A549 treated with CpdA at 1 μM for 4 hours (cell line): ENCODE measurements at places on chromosomes 11 and 22. TPM values are rescaled to one million over a fixed set of nuclear protein-coding genes. Genes with fewer than 3 reads are reported as not detected.

AQP11 gene
- total RNA-seq: 1.7 to 2.9 TPM (median 2.3 TPM) in 5 replicates

NCR3LG1 gene
- total RNA-seq: 1.8 to 3.2 TPM (median 1.9 TPM) in 5 replicates

TPBGL gene
- total RNA-seq: 0.15 to 0.35 TPM (median 0.20 TPM) in 5 replicates

LRRC74B gene
- total RNA-seq: 0.03 TPM in 1 of 5 replicates, not detected in the others

MMP10 gene
- 0.86 to 2.0 TPM (median 1.1 TPM) in 5 replicates for total RNA-seq

ZBTB16 gene
- total RNA-seq: not detected in 5 replicates

ARFGAP2 gene
- 25.8 to 41.6 TPM (median 26.7 TPM) in 5 replicates for total RNA-seq

MYEOV gene
- 99.6 to 113 TPM (median 112 TPM) in 5 replicates for total RNA-seq

SMC1B gene
- total RNA-seq: 0.02 to 0.04 TPM in 2 of 5 replicates, not detected in the others

ZNRD2 gene
- 70.0 to 81.9 TPM (median 77.0 TPM) in 5 replicates for total RNA-seq

CNGA4 gene
- total RNA-seq: 0.06 to 0.18 TPM in 2 of 5 replicates, not detected in the others

ETS1 gene
- total RNA-seq: 26.7 to 32.6 TPM (median 29.6 TPM) in 5 replicates

ALKBH8 gene
- 7.5 to 12.0 TPM (median 8.4 TPM) in 5 replicates for total RNA-seq

PRR5 gene
- total RNA-seq: 15.1 to 21.3 TPM (median 19.6 TPM) in 5 replicates

CDC45 gene
- 24.1 to 27.9 TPM (median 24.8 TPM) in 5 replicates for total RNA-seq

KCNJ11 gene
- 0.16 to 0.60 TPM (median 0.32 TPM) in 5 replicates for total RNA-seq

TESMIN gene
- total RNA-seq: 4.2 to 6.8 TPM (median 5.3 TPM) in 5 replicates

IGSF9B gene
- 1.1 to 2.4 TPM (median 1.5 TPM) in 5 replicates for total RNA-seq

MAP4K2 gene
- 7.8 to 9.8 TPM (median 8.8 TPM) in 5 replicates for total RNA-seq

PISD gene
- 24.9 to 31.1 TPM (median 28.4 TPM) in 5 replicates for total RNA-seq

HTR3A gene
- not detected in 5 replicates for total RNA-seq

GPHA2 gene
- not detected in 5 replicates for total RNA-seq

PHOX2A gene
- not detected in 5 replicates for total RNA-seq

IGLL5 gene
- total RNA-seq: not detected in 5 replicates

MYO7A gene
- 1.1 to 1.8 TPM (median 1.4 TPM) in 5 replicates for total RNA-seq

OR52D1 gene
- total RNA-seq: not detected in 5 replicates

BID gene
- total RNA-seq: 57.8 to 79.7 TPM (median 74.3 TPM) in 5 replicates

MIOX gene
- total RNA-seq: 0.05 TPM in 1 of 5 replicates, not detected in the others

ARHGAP20 gene
- total RNA-seq: 0.01 TPM in 1 of 5 replicates, not detected in the others

BAIAP2L2 gene
- total RNA-seq: 2.9 to 4.9 TPM (median 4.4 TPM) in 5 replicates

MYBPC3 gene
- total RNA-seq: 0.05 to 0.06 TPM (median 0.05 TPM) in 4 of 5 replicates, not detected in the other

CHID1 gene
- 70.7 to 81.3 TPM (median 76.3 TPM) in 5 replicates for total RNA-seq

POU2F3 gene
- not detected in 5 replicates for total RNA-seq

MMP3 gene
- 0.05 to 0.24 TPM (median 0.07 TPM) in 3 of 5 replicates, not detected in the others for total RNA-seq

DUSP8 gene
- 1.1 to 2.3 TPM (median 2.0 TPM) in 5 replicates for total RNA-seq

OAF gene
- total RNA-seq: 8.2 to 13.2 TPM (median 11.5 TPM) in 5 replicates

MMP11 gene
- total RNA-seq: 0.09 to 0.18 TPM (median 0.12 TPM) in 4 of 5 replicates, not detected in the other

SLC25A1 gene
- 47.4 to 62.4 TPM (median 59.4 TPM) in 5 replicates for total RNA-seq

PDGFD gene
- total RNA-seq: 7.3 to 8.6 TPM (median 7.9 TPM) in 5 replicates

ZNF215 gene
- total RNA-seq: 0.99 to 1.4 TPM (median 1.3 TPM) in 5 replicates

OR51E2 gene
- total RNA-seq: 0.02 to 0.14 TPM in 2 of 5 replicates, not detected in the others

CENPM gene
- 25.6 to 40.3 TPM (median 36.6 TPM) in 5 replicates for total RNA-seq

IFITM5 gene
- 0.08 TPM in 1 of 5 replicates, not detected in the others for total RNA-seq

MS4A3 gene
- total RNA-seq: not detected in 5 replicates

HDAC10 gene
- 7.9 to 14.0 TPM (median 12.2 TPM) in 5 replicates for total RNA-seq

CTSW gene
- 0.10 TPM in 1 of 5 replicates, not detected in the others for total RNA-seq

GGT1 gene
- total RNA-seq: 80.5 to 113 TPM (median 104 TPM) in 5 replicates

TCF20 gene
- total RNA-seq: 11.7 to 18.1 TPM (median 13.5 TPM) in 5 replicates

GGTLC3 gene
- total RNA-seq: not detected in 5 replicates

CD6 gene
- total RNA-seq: 0.10 to 0.64 TPM (median 0.27 TPM) in 5 replicates

BEST1 gene
- 2.1 to 8.7 TPM (median 5.1 TPM) in 5 replicates for total RNA-seq

GRAMD1B gene
- 31.6 to 48.8 TPM (median 46.6 TPM) in 5 replicates for total RNA-seq

PRDM11 gene
- total RNA-seq: 6.9 to 8.3 TPM (median 7.4 TPM) in 5 replicates

CECR2 gene
- 0.07 to 0.12 TPM (median 0.08 TPM) in 5 replicates for total RNA-seq

TRIM49 gene
- total RNA-seq: not detected in 5 replicates

PPFIBP2 gene
- 11.4 to 15.5 TPM (median 12.0 TPM) in 5 replicates for total RNA-seq

TP53AIP1 gene
- 0.02 to 0.16 TPM in 2 of 5 replicates, not detected in the others for total RNA-seq

OR4A47 gene
- total RNA-seq: not detected in 5 replicates

SEC14L6 gene
- total RNA-seq: not detected in 5 replicates

MS4A12 gene
- total RNA-seq: not detected in 5 replicates
